Tibial artery (tissue), 4 donors: ENCODE measurements at places on chromosomes 13 and 19.
A peak's percentile ranks its signal among the peaks of the same experiment; 100 is the strongest.

GRCh38 chr19:22882797-22883196 lies 50.7 kb downstream of the ZNF723 start:
- DNase-seq, result no peak

GRCh38 chr19:46599716-46600373 lies 1.3 kb upstream of the CALM3 start:
- DNase-seq, result no peak

- DNase-seq, result no peak
These were observed 23.3 kb downstream of the PRR12 start for GRCh38 chr19:49614096-49614833.

- DNase-seq, result peak; percentile 56
These were observed 5.4 kb upstream of the ARGLU1 start for GRCh38 chr13:106573284-106573846.

GRCh38 chr13:44921931-44922758 lies 67.1 kb downstream of the NUFIP1 start:
- peak; percentile 81 for DNase-seq

DNA sequence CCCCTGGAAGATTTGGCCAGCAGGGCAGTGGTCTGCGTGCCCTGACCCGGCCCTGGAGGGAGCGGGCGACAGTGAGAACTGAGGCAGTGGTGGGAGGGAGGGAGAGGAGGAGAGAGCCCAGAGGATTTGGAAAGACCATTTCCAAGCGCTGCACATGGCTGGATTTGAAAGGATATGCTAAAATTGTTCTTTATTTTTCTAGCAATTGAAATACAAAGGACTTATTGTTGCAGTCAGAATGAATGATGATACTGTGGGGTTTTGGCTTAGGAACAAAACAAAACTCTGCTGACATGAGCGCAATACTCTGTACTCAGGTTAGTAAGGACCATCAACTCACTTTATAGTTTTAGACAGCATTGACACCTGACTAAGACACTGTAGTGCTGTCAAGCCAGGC lies 69.5 kb downstream of the TNFRSF19 start:
- no peak for DNase-seq

- DNase-seq, result no peak
These were observed 39.8 kb upstream of the MCF2L start for GRCh38 chr13:112928972-112929782.

GRCh38 chr19:16627928-16628182 lies 149 bp downstream of the MED26 start:
- peak; percentile 24 for DNase-seq

DNA sequence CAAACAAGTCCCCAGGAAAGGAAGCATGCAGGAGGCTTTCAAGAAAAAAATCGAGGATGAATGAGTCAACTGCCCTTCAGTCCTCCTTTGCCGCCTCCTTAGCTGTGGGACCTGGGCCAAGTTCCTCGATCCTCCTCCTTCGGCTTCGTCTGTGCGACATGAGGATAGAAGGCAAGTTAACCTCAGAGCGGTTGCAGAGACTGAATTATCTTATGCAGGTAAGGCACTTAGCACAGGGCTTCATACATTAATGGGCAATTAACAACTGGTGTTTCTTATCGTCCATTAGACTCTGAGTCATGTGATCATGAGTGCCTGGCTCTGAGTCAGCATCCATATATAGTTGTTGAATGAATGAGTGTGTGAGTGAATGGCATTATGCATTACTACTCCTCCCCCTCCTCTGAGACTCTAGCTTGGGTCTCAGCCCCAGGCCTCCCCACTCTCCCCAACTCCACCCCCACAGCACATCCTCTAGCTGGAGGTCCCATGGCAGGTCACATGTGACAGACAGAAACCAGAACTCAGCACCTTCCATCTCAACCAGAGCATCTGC lies 1.6 kb upstream of the TTC9B start:
- no peak for DNase-seq

DNA sequence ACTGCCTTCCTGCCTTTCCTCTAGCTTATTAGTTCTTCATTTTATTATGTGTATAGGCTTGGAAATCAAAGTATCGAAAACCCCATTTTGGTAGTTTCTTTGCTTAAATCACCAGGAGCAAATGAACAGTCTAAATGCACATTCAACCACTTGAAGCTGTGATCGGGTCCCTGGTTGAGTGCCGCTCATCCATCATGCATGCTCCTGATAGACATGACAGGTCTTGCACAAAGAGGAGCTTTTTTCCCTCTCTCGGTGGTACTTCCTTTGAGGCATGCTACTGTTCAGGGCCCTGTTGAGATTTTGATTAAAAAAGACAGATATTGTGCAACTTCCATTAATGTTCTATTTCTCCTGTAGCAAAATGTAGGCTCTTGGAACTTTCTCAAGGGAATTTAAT lies 185.8 kb downstream of the OLFM4 start:
- DNase-seq, result no peak

DNA sequence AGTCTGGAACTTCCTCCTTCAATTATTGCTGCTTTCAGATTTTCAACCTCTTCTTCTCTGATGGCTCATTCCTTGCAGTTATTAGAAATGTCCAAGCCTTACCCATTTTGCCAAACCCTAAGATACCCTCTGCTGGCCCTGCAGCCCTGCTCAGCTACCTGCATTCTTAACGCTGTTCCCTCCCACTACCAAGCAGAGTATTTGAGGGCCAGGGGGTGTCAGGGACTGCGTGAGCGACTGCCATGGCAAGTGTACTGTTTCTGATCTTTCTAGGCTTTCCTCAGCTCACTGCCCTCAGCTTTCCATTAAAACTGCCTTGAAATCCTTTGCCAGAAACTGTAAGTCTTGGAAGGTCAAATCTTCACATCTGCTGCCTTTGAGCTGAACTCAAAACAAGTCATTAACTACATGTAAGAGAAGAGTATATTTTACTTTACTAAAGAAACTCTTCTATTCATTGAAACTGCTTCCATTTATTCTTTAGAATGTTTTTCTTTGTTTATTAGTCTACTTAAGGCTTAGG lies 41.0 kb downstream of the HS6ST3 start:
- no peak for DNase-seq

- DNase-seq, result no peak
These were observed 90.3 kb downstream of the LHFPL6 start for GRCh38 chr13:39512687-39513086.

GRCh38 chr19:28313633-28314032 lies 899.3 kb downstream of the UQCRFS1 start:
- DNase-seq, result no peak

GRCh38 chr19:34662919-34663318 lies 14.0 kb downstream of the SCGB2B2 start:
- no peak for DNase-seq

- DNase-seq, result no peak
These were observed 12.0 kb upstream of the ZNF274 start for GRCh38 chr19:58170860-58171259.

DNA sequence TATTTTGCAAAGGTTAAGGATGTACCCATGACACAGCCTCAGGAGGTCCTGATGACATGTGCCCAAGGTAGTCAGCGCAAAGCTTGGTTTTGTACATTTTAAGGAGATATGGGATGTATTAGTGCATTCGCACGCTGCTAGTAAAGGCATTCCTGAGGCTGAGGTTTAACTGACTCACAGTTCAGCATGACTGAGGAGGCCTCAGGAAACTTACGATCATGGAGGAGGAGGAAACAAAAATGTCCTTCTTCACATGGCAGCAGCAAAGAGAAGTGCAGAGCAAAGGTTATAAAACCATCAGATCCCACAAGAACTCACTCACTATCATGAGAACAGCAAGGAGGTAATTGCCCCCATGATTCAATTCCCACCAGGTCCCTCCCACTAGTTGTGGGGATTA lies 1017.4 kb downstream of the EFNB2 start:
- DNase-seq, result no peak

GRCh38 chr19:4500841-4501591 lies 17.3 kb downstream of the PLIN4 start:
- DNase-seq, result no peak

GRCh38 chr13:91240341-91240740 lies 107.1 kb upstream of the MIR17HG start:
- DNase-seq, result no peak

DNA sequence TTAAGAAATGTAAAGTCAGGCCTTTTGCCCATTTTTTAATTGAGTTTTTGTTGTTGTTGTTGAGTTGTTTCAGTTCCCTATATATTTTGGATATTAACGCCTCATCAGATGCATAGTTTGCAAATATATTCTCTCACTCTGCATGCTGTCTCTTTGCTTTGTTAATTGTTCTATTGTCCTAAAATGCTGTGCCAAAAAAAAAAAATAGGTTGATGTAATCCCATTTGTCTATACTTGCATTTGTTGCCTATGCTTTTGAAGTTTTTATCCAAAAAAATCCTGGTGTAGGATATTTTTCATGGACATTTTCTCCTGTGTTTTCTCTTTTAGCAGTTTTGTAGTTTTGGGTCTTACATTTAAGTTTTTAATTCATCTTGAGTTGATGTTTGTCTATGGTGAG lies 163.3 kb upstream of the STARD13 start:
- DNase-seq, result no peak

- DNase-seq, result no peak
These were observed 31.2 kb downstream of the SYDE1 start for GRCh38 chr19:15138427-15138826.

GRCh38 chr13:81140675-81141074 lies 799.7 kb upstream of the SPRY2 start:
- DNase-seq, result no peak

DNA sequence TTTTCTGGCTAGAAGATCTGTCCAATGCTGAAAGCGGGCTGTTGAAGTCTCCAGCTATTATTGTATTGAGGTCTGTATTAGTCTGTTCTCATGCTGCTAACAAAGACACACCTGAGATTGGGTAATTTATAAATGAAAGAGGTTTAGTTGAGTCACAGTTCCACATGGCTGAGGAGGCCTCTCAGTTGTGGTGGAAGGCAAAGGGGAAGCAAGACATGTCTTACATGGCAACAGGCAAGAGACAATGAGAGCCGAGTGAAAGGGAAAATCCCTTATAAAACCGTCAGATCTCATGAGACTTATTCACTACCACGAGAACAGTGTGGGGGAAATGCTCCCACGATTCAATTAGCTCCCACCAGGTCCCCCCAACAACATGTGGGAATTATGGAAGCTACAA lies 980.4 kb downstream of the SLITRK5 start:
- DNase-seq, result no peak

GRCh38 chr19:58439576-58440554 lies at the start of gene ZNF132:
Gene ZNF132, minus strand, starts transcription at chr19:58440153. Its CDS starts 332 bp downstream, at chr19:58439821.
- peak; percentile 99 for DNase-seq

DNA sequence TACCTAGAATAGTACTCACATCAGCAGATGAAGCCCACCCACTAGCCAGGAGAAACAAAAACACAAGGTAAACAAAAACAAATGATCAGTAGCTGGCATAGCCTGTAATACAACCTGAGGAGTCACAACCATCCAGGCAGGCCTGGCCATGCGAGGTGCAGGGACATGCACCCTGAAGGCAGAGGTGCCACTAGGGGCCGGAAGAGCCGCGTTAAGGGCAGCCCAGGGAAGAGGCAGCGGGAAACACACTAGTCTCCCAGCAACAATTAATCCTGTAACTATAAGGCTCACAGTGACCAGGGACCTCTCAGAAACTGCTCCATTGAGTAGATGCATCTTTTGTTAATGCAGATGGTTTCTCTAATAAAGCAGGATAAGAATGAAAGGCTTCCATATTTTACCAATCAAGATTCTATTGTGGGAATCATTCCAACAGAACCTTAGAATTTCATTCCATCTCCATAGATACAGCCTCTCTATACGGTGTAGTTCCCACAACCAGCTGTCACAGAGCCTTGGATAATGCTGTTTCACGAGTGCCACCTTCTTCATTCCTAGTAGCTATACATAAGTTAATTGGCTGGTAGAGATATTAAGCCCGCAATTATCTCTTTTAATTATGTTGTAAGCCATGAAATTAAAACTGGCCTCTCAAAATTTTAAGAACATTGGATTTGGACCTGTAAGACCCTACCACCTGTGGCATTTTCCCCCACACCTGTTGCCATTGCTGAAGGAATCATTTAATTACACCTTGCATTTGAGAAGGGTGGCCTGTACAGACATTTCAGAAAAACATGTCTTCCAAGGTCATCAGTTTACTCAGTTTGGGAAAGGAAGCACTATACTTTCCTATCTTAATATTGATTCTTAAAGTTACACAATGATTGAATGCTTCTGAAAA lies 28.7 kb downstream of the ANKRD10 start:
- no peak for DNase-seq

- no peak for DNase-seq
These were observed 338.6 kb downstream of the KCNRG start for GRCh38 chr13:50353651-50354415.

- peak; percentile 41 for DNase-seq
These were observed 551 bp downstream of the FZR1 start for GRCh38 chr19:3506384-3507340.

GRCh38 chr13:111552891-111553655 lies 232.6 kb downstream of the TEX29 start:
- no peak for DNase-seq

DNA sequence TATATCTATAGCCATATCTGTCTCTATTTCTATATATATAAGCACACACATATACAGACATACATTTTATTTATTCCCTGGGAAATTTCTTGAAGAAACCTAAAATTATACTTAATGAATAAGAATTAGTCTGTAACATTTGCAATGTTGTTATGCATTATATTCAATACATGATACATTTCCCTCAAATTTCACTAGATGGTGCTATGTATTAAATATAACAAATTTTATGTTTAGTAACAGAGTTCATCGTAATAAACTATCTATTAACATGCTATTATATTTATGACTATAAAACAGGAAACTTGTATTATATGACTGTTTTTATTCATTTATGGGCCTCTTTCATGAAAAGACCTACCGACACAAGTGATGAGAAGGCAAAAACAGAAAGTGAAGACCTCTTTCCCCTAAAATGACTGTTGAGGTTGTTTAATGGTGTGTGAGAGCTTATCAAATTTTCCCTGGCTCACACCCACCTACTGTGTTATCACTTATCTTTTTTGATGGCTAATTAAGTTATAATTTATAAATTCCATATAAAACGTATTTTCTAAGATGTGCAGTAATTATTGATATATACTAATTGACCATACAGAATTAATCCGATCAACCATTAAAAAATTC lies 881.9 kb downstream of the SLITRK6 start:
- DNase-seq, result no peak

- DNase-seq, result no peak
These were observed at the start of gene SPIB for GRCh38 chr19:50418176-50419021. Gene SPIB, plus strand, starts transcription at chr19:50418938. Its CDS starts 25 bp downstream, at chr19:50418963.

GRCh38 chr19:43780706-43781525 lies at the start of gene KCNN4:
Gene KCNN4, minus strand, starts transcription at chr19:43780973. Its CDS starts 112 bp downstream, at chr19:43780861.
- no peak for DNase-seq
